Activated CD4-positive, CD25-positive, alpha-beta regulatory T cell (primary cell): ENCODE measurements at places on chromosomes 12 and 14.

- DNase-seq: no peak
These were observed 4.7 kb downstream of the ZDHHC17 start for GRCh38 chr12:76768576-76768975.

DNA sequence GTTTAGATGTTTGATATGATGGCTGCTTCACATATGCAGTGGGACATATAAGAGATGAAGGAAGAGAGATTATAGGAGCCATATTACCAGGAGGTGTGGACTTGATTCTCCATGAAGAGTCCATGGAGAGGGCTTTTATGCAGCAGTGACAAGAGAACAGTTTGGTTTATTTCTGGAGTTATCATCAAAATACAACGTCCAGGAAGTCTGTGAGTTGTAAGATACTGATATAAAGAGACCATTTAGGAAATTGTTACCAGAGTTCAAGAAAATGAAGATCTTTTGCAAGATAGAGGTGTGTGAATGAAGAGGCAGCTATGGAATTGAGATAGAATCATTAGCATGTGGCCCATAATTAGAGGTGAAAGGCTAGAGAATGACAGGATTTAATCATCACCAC lies 431.7 kb downstream of the NPAS3 start:
- no peak for DNase-seq

GRCh38 chr12:78961171-78961570 lies 96.6 kb downstream of the SYT1 start:
- DNase-seq: no peak

DNA sequence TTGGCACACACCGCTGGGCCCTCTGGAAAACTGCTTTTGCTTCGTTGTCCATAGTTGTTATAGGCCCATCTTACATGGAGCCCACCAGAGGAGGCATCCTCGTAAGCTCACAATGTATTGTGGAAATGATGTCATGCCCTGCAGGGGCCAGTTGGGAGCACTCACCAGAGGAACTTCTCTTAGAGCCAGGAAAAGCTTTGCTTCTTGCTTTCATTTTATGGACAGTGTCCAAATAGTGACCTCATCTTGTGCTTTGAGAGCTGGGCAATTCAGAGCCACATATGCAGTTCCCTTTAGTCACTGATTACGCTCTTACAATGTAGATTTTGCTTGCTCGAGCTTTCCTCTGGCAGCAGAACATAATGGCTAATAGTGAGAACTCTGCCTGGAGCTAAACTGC lies 275.6 kb downstream of the AACS start:
- DNase-seq: no peak

DNA sequence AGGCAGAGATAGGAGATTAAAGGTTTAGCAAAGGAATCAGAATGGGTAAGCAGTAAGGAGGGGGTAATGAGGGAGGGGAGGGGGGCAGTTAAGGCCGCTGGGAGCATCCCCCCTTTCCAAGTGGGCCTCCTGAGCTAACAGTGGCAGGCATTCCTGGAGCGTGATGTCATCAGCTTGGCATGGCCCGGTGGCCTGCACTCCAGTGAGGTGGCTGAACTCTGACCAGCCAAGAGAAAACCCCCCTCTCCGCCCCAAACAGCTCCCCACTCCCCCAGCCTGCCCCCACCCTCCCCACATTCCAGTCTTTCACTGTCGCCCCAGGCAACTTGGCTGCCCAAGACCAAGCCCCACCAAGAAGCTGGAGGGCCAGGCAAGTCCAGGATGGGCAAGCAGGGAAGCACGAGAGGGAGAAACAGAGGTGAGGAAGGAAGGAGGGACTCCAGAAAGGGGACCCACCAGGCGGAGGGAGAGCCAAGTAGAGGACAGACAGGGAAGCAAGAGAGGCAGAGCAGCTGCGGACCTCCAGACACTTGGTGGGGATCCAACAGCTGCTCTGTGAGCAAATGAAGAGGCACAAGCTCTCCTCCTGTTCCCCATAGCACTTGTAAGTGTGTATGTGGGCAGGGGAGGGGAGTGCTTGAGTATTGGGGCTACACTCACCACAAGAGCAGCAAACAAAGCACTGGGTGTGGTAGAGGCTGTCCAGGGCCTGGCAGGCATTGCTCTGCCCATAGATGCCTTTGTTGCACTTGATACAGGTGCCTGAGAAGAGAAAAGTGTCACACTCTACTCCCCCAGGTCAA lies 4.5 kb downstream of the AJUBA start:
- no peak for DNase-seq

DNA sequence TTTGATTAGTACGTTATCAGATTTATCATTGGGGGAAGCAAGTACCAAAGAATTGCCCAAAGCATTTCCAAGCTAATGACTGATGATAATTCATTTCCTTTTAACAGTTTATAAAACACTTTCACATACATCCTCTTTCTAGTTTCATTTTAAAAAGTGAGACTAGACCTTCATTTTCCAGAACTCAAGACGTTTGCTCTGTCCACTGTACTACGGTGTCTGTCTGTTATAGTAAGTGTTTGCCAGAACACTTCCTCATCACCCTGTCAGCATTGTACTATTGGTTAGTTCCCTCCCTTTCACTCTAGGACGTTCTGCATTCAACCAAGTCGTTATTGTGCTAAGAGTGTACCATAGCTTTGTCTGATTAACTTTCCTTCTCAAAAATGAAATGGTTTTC lies 81.7 kb upstream of the TMEM263 start:
- DNase-seq: no peak

GRCh38 chr14:64464651-64465050 lies 648 bp upstream of the AKAP5 start:
- no peak for DNase-seq

DNA sequence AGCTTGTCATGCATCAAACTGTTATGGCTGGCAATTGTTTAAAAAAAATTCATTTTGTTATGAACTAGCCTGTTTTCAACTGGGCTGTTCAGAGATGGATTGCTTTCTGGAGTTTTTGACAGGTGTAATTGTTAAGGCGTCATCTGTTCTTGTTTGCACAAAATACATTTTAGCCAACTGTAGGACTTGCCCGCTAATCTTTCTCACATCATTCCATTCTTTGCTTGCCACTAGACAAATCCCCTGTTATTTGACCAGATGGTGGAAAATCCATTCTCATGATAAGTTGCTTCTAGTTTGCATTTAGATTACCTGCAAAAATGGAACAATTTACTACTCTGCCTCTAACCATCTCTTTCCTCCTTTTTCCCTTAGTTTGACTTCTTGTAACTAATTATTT lies 114.3 kb downstream of the NPAS3 start:
- no peak for DNase-seq

- DNase-seq: no peak
These were observed 11.5 kb upstream of the FBRSL1 start for GRCh38 chr12:132478433-132478803.

GRCh38 chr14:99207456-99207855 lies 64.5 kb downstream of the BCL11B start:
- DNase-seq: no peak

GRCh38 chr12:76274420-76275083 lies 73.7 kb downstream of the BBS10 start:
- DNase-seq: no peak

DNA sequence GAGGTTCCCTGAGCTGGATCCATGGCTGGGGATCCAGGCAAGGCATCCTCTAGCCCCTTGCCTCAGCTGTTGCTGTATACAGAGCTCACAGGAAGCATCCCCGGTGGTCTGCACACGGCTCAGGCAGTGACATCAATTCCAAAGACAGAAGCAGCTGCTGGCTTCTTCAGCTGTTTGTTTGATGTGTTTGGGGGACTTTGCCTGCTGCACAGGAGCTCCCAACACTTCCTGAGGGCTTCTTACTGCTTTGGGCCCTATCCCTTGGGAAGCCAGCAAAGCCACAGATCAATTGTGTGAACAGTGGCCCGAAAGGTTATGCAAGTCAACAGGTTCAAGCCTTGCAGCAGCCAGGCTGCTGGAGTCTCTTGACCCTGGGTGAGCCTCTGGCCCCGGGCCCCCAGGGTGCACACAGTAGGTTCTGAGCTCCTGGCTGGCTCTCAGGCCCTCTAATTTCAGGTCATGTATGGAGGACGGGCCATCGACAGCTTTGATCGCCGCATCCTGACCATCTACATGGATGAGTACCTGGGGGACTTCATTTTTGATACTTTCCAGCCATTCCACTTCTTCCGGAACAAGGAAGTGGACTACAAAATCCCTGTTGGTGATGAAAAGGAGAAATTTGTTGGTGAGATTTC lies 42.6 kb downstream of the CCDC92 start:
- no peak for DNase-seq

DNA sequence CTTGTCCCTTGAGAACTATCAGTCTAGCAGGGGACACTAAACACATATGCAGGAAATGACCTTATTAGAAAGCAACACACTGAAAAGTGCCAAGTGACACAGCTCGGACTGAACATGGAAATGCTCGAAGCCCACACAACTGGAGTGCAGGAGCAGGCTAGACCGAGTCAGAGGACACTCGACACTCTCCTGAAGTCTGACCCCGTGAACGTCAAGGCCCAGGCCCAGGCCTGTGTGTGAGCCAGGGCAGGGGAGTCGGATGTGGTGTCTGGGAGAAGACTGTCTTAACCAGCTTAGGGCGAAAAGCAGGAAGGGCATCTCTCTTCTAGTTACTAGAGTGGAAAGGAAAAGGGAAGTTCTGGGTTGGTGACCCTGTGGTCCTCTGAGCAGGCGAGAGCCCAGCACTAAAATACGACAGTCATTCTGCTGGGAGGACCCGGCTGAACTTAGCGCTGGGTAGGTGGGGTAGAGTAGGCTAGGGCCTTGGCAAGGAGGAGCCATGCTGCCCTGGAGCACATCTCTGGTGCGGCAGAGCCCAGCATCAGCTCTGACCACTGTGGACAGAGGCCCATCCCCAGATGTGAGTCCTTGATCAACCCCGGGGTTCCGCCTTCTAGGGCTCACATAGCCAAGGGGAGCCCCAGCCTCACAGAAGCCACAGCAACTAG lies 93.0 kb downstream of the NTF3 start:
- no peak for DNase-seq

- no peak for DNase-seq
These were observed 219.5 kb upstream of the ABCD2 start for GRCh38 chr12:39839072-39839471.

DNA sequence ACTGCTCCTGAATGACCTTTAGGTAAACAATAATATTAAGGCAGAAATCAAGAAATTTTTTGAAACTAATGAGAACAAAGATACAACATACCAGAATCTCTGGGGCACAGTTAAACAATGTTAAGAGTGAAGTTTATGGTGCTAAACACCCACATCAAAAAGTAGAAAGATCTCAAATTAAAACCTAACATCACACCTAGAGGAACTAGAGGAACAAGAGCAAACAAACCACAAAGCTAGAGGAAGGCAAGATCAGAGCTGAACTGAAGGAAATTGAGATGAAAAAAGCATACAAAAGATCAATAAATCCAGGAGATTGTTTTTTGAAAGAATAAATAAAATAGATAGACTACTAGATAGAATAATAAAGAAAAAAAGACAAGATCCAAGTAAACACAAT lies 7.2 kb downstream of the OR8S1 start:
- DNase-seq: no peak

- no peak for DNase-seq
These were observed 44.2 kb upstream of the FOS start for GRCh38 chr14:75234173-75235115.

GRCh38 chr12:123102366-123102765 lies 48.5 kb downstream of the PITPNM2 start:
- no peak for DNase-seq

GRCh38 chr14:73342670-73343069 lies 105.4 kb downstream of the PAPLN start:
- no peak for DNase-seq

- DNase-seq: no peak
These were observed 69.5 kb upstream of the ZDHHC17 start for GRCh38 chr12:76694369-76694768.

GRCh38 chr14:64364907-64365306 lies 23.2 kb upstream of the MTHFD1 start:
- no peak for DNase-seq

GRCh38 chr12:11059041-11059440 lies 3.1 kb downstream of the TAS2R46 start:
- DNase-seq: no peak

DNA sequence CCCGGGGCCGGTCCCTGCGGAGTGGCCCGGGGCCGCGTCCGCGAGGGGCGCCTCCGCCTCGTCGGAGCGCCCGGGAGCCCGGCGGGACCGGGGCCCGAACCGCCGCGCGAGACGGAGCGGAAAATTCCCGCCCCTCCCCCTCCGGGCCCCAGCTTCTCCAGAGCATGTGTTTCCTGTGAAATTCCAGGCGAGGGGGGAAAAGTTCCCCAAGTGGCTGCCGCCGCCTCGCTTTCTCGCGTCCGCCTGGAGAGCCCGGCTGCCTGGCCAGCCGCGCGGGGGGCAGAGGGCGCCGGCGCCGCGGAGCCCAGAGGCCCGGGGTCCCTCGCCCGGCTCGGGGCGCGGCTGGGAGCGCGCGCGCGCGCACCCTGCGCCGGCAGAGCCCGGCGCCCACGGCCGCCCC lies 904 bp downstream of the CACNA1C start:
- no peak for DNase-seq

- no peak for DNase-seq
These were observed 75.2 kb downstream of the FIGNL2 start for GRCh38 chr12:51773145-51773869.

DNA sequence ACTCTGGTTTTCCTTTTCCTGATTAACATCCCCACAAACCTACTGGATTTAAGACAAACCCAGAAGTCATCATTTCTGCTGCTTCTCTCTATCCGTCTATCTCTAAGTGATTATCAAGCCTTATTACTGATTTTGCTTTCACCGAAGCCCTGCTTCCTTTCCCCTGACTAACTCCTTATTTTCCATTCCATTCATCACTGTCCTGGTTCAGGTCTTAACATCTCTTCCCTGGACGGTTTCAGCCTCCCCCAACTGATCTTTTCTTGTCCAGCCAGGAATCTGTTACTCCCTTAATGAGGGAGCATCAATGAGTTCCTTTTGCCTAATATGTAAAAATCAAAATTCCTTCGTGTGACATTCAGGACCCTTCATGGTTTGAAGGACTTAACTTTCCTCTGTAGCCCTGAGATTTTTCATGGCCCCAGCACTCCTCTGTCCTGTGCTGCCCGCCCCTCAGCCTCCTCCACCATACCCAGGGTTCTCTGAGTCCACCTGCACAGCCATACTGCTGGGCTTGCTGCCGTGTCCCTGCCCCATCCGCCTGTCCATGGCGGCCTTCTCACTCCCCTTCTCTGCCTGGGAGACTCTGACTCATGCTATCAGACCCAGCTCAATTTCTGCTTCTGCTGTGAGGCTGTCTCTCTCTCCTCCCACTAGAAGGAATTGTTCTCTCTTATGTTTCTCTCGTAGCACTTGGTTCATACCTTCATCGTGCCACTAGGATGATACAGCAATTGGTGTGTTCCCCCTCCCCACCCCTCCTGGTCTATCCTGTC lies 167.8 kb upstream of the HIF1A start:
- DNase-seq: no peak

DNA sequence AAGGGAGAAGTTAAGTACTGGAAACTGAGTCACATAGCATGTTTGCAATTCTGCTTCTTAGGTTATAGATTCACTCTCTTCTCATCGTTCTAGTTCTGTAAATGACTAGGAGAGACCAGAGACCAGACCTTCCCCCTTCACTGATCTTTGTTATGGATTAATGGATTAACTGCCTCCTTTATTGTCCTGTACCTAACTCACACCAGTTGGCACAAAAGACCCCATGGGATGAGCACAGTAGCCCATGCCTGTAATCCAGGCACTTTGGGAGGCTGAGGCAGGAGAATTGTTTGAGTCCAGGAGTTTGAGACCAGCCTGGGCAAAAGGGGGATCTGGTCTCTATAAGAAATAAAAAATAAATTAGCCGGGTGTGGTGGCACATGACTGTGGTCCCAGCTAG lies 20.8 kb downstream of the BCAT1 start:
- no peak for DNase-seq

GRCh38 chr12:116381744-116382685 lies 104.5 kb upstream of the MED13L start:
- DNase-seq: no peak
